Suppressor macrophage treated with lipopolysaccharide for 4 hours (primary cell): ENCODE measurements at places on chromosomes 6 and 20.

GRCh38 chr6:66561479-66561878, 854.5 kb upstream of the EYS start:
- no peak for DNase-seq

- DNase-seq = no peak
These were observed 16.2 kb upstream of the EMILIN3 start for GRCh38 chr20:41382791-41383305.

DNA sequence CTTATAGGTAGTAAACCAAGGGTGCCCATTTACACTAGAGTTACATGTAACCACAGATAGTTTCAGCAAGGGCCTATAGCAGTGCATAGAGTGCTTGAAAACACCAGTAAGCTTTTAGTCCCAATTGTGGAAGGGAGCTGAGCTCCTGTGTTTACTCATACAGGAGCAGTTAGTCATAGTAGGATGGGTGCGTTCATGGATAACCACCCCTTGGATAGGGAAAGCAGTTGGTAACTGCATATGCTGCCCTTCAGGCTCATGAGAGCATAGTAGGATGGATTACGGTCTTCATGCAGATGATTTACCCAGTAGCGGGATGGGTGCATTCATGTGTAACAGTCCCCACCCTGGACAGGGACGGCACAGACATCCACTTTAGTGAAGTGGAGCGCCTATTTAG, 45.1 kb downstream of the OR2B6 start:
- no peak for DNase-seq

GRCh38 chr6:92047152-92047850, 1372.1 kb downstream of the EPHA7 start:
- DNase-seq = no peak

GRCh38 chr20:10093087-10093591, 58.4 kb downstream of the ANKEF1 start:
- DNase-seq = no peak

DNA sequence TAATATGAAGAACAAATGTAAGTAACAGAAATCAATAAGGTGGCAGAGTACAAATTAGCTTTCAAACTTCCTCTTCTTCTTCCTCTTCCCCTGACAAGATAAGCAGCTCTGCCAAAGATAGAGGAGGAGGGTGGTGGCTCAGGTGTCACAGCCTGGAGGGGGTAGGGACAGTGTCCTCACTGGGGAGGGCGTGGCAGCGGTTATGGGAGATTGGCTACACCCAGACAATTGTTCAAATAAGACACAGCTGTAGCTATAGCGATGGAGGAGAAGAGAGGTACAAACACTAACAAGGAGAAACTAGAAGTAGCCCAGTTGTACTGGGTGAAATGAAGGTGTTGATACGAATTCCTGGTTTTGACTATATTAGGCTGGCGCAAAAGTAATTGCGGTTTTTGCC, 198.5 kb downstream of the TBXT start:
- DNase-seq = no peak

DNA sequence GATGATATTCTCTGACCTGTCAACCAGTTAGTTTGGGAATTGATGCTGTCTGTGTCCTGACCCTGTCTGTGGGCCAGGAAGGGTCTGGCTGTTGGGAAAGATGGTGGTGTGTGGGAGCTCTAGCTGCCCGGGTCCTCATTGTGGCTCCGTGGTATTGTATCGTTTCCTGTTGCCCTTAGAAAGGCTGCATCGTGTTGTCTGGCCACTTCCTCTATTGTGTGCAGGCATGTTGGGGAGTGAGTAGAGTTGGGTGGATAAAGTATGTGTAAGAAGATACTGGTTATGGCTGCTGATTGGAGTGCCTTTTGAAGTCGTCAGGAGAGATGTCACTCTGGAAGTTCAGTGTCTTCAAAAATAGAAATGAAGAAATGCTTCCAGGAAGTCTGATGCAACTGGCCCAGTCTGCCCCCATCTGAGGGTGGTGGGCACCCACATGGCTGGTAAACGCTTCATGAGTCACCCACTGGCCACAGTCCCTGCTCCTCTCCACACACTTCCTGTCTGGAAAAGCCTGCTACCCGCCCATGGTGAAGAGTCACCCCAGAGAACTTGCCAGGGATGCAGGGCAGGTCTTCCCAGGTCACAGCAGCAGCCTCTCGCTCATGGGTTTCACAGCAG, 27.9 kb downstream of the PPARD start:
- DNase-seq = peak; percentile 99

GRCh38 chr6:50966532-50966931, 147.9 kb downstream of the TFAP2B start:
- no peak for DNase-seq

DNA sequence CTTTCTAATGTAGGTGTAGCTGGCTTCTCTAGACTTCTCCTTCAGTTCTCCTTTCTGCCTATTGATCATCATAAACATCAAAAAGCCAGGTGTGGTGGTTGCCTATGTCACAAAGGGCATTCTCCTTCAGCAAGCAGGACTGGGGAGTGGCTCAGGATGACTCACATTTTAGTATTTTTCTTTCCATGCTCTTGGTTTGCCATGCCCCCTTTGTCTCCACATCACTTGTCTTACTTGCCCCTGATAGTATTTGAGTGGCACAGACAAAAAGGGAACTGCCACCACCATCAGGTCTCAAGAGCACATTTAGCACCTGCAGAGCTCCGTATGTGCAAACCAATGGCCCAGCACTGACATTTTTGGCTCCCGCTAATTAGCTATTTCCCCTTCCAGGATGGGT, 698.8 kb downstream of the DHX35 start:
- no peak for DNase-seq

DNA sequence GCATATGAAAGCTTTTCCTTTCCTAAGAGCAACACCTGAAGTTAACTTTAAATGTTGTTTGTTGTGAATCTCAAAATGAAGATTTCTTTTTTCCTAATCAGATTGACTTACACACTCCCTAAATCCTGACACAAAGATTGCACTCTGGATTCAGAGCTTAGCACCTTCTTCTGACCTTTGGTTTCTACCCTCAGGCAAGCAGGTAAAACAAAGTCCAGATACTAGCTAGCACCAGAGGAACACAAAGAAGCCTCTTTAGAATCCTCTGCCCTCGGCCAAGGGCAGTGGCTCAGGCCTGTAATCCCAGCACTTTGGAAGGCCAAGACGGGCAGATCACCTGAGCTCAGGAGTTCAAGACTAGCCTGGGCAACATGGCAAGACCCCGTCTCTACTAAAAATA, 14.5 kb downstream of the SERAC1 start:
- no peak for DNase-seq

GRCh38 chr6:10582774-10583508, 61.8 kb downstream of the GCNT2 start:
- no peak for DNase-seq

DNA sequence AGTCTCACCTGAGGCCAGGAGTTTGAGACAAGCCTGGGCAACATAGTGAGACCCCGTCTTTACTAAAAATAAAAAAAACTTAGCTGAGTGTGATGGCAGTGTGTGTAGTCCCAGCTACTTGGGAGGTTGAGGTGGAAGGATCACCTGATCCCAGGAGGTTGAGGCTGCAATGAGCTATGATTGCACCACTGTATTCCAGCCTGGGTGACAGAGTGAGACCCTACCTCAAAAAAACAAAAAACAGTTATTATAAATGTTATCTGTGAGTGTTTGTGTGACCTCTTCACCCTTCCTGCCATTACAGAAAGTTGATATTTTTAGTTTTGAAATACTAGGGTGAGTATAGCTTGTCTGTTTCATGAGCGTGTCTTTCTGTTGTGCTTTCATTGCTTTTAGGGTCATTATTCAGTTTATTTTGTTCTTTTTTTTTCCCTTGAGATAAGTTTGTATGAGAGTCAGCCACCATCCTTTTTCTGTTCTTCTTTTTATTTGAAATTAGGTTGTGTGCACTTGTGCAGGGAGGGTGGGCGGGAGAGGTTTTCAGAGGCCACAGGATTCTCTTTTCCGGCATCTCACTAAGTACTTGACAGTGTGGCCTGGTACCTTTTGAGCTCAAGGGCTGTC, 26.2 kb downstream of the CDYL start:
- no peak for DNase-seq

DNA sequence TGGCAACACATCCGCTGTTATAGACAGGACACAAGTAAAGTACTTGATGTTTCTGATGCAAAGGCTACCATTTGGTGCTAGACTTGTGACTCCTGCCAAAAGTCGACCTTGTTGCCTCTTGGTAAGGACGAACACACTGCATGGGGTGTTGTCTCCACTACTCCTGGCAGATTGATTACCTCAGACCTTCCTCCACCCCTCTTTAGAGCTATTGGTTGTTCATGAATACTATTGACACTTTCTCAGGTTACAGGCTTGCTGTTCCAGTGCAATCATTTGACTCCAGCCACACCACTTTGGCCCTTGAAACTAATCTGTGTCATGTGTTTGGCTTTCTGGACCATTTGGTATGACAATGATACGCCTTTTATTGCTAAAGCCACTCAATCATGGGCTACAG, 62.3 kb downstream of the TRMT11 start:
- DNase-seq = no peak

- no peak for DNase-seq
These were observed 1.8 kb downstream of the MOCS1 start for GRCh38 chr6:39932386-39932910.

GRCh38 chr6:71364889-71365542, 76.4 kb downstream of the OGFRL1 start:
- DNase-seq = no peak

DNA sequence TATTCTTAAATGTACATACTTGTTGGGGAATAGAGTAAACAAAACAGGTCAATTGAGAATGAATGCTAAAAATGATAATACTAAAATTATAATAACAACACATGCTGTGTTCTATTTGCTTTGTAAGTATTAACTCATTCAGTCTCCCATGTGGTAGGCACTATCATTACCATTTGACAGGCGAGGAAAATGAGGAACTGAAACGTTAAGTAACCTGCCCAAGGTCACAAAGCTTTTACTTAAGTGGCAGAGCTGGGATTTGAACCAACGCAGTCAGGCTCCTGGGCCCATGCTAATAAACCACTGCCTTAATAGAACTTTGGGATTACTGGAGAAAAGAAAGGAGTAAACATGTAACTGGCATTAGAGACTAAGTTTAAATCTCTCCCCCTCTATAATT, 3.8 kb downstream of the NSFL1C start:
- no peak for DNase-seq

DNA sequence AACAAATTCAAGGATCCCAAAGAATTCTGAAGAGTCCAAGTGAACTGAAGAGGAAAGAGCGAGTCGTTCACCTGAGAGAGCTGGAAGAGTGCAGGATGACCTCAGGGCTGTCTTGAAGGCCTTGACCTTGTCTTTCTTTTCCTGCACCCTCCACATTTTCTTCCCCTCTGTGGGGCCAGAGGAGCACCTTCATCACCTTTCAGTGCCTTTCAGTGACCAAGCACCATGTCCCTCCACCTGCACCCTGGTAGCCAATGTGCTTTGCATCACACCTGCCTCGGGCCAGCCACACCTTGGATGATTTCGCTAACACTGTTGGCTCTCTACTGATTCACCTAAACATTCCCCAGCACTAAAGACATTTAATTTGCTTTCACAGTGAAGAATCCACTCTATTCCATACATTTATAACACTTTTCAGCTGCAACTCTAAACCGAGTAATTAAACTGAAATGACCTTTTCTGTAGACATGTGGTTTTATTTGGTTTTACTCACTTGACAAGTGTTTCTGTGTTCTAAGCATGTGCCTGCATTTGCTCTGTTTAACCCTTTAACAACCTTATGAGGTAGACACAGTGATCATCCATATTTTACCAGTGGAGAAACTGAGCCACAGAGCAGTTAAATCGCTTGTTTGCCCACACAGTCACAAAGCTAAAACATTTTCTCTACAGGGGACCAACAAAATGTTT, 121.3 kb upstream of the CST7 start:
- DNase-seq = no peak

DNA sequence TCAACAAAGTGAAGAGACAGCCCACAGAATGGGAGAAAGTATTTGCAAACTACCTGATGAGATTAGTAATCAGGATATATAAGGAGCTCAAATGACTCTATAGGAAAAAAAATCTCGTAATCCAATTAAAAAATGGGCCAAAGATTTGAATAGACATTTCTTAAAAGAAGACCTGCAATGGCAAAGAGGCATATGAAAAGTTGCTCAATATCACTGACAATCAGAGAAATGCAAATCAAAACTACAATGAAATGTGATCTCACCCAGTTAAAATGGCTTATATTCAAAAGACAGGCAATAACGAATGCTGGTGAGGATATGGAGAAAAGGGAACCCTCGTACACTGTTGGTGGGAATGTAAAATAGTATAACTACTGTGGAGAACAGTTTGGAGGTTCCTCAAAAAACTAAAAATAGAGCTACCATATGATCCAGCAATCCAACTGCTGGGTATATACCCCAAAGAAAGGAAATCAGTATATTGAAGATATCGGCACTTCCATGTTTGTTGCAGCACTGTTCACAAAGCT, 65.0 kb downstream of the TOX2 start:
- DNase-seq = peak; percentile 27

DNA sequence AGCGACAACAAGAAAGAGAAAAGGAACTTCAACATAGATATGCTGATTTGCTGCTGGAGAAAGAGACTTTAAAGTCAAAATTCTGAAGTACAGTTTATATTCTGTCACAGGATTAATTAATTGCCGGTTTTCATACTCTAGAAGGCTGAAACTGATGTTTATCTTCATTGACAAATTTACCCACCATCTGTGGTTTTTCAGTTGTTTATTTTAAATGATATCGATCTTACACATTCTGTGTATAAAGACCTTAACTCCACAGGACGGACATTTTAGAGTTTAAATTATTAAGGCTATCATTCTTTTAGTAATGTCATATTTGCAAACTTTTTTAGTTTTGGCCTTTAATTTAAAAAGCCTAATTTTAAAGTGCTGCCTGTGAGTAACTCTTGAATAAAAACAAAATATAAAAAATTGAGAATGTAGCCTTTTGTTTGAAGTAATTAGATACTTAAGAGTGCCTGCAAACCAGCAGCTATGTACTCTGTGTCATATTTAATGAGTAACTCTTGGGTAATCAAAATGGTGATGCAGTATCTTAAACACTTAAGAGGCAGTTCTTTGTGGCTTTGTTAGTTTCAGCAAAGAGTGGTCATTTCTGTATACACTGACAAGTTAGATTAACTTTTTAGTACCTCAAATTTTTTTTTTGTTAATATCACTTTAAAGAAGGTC, 59.3 kb downstream of the CDC5L start:
- DNase-seq = peak; percentile 22

- no peak for DNase-seq
These were observed 65.2 kb downstream of the TRAM2 start for GRCh38 chr6:52511572-52512151.
